ENCODE measurements at places on chromosomes 6 and 20. TPM values are rescaled to one million over a fixed set of nuclear protein-coding genes. Genes with fewer than 3 reads are reported as not detected.
A peak's percentile ranks its signal among the peaks of the same experiment; 100 is the strongest.

The CRISP2 gene
- total RNA-seq = not detected

DNA sequence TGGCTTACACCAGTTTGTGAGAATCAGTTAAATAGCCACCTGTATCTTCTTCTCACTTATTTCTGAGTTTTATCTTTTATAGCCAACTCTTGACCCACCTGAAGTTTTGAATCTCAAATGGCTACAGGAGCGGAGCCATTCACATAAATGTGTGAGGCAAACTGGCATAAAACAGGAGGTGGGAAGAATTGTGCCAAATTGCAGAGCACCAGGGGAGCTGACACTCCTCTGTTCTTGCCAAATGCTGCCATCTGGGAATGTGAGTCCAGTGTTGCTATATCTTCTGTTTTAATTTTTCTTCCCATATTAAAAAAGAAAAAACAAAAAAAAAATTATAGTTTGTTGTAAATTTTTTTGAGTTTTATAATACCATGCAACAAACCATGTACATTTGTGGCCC is 17.0 kb upstream of the RNF146 start:
- H3K4me3 ChIP-seq = no peak overlapping the region
- H3K36me3 ChIP-seq = no peaks in the 10 kb centered on the region
- DNase-seq = no peak
- H3K27ac ChIP-seq = no peak overlapping the region

- H3K4me1 ChIP-seq = no peaks in the 10 kb centered on the region
- no peak for DNase-seq
- H3K4me3 ChIP-seq = no peak overlapping the region
- H3K27me3 ChIP-seq = no peaks in the 10 kb centered on the region
- H3K36me3 ChIP-seq = no peaks in the 10 kb centered on the region
These were observed 14.7 kb upstream of the PLCB4 start for GRCh38 chr20:9054176-9054575.

The TSBP1 gene
- total RNA-seq = not detected

DNA sequence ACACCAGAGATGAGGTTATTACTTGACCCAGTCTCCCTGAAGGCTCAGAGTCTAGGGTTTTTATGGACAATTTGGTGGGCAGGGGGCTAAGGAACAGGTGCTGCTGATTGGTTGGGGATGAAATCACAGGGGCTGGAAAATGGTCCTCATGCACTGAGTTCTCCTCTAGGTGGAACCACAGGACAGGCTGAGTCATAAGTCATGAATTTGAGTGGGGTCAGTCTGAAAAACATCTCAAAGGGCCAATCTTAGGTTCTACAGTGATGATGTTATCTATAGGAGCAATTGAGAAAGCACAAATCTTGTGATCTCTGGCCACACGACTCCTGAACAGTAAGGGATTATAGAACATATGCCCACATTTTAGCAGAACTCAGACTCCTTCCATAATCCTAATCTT is 5.9 kb upstream of the MRS2 start:
- H3K27ac ChIP-seq = no peak overlapping the region
- no peaks in the 10 kb centered on the region for H3K36me3 ChIP-seq

DNA sequence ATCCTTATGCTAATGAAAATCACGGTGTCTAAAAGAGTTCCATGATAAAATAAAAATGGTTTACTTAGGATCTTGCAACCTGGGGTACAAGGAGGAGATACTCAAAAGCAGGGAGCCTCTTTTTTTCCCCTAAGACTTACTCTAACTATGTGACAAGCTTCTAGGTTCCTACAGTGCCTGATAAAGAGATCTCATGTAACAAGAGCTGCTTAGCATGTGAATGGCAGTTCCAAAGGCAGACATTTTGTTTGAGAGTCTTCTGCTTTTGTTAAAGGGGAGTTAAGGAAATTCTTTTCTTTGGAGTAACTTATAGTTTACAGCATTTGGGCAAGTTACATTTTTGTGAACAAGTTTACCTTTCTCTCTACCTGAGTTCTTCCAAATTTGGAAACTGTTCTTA is 945.8 kb upstream of the ADGRB3 start:
- H3K27ac ChIP-seq = no peak overlapping the region
- no peak overlapping the region for H3K4me3 ChIP-seq
- no peaks in the 10 kb centered on the region for H3K36me3 ChIP-seq
- H3K4me1 ChIP-seq = no peaks in the 10 kb centered on the region
- H3K27me3 ChIP-seq = no peaks in the 10 kb centered on the region
- DNase-seq = no peak

DNA sequence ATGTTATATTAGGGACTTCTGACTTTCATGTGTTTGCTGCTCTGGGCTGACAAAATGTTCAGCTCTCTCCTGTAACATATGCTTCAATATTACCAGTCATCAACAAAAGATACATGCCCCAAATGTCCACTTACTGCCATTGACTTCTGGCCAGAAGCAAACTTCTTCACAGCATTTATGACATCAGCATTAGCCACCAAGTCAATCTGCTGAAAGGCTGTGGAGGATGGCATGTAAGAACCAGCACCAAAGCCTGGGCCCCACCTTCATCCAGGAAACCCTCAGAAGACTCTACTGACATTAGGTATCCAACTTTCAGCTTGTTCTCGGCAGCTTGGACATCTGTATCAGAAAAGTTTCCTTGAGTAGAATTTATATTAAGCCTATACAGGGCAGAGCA is 595.5 kb downstream of the COL12A1 start:
- no peak overlapping the region for H3K27ac ChIP-seq
- no peak overlapping the region for H3K4me3 ChIP-seq
- no peak for DNase-seq
- H3K36me3 ChIP-seq = no peaks in the 10 kb centered on the region
- no peaks in the 10 kb centered on the region for H3K4me1 ChIP-seq

The MDC1 gene
- 22.2 TPM for total RNA-seq

- H3K36me3 ChIP-seq = no peaks in the 10 kb centered on the region
- H3K4me1 ChIP-seq = no peaks in the 10 kb centered on the region
- H3K27me3 ChIP-seq = no peaks in the 10 kb centered on the region
- DNase-seq = no peak
These were observed 224.0 kb upstream of the GMDS start for GRCh38 chr6:2469428-2469827.

The MYO6 gene
- total RNA-seq = 16.5 TPM

- no peak overlapping the region for H3K4me3 ChIP-seq
- H3K27ac ChIP-seq = no peak overlapping the region
- no peaks in the 10 kb centered on the region for H3K27me3 ChIP-seq
- no peaks in the 10 kb centered on the region for H3K4me1 ChIP-seq
These were observed 43.7 kb downstream of the ADNP start for GRCh38 chr20:50887576-50887975.

- H3K4me3 ChIP-seq = no peak overlapping the region
- DNase-seq = no peak
- H3K27me3 ChIP-seq = no peaks in the 10 kb centered on the region
- no peaks in the 10 kb centered on the region for H3K36me3 ChIP-seq
- H3K4me1 ChIP-seq = no peaks in the 10 kb centered on the region
- no peak overlapping the region for H3K27ac ChIP-seq
These were observed 70.6 kb downstream of the MTHFD1L start for GRCh38 chr6:150936021-150936555.

The CLPSL2 gene
- total RNA-seq = not detected

DNA sequence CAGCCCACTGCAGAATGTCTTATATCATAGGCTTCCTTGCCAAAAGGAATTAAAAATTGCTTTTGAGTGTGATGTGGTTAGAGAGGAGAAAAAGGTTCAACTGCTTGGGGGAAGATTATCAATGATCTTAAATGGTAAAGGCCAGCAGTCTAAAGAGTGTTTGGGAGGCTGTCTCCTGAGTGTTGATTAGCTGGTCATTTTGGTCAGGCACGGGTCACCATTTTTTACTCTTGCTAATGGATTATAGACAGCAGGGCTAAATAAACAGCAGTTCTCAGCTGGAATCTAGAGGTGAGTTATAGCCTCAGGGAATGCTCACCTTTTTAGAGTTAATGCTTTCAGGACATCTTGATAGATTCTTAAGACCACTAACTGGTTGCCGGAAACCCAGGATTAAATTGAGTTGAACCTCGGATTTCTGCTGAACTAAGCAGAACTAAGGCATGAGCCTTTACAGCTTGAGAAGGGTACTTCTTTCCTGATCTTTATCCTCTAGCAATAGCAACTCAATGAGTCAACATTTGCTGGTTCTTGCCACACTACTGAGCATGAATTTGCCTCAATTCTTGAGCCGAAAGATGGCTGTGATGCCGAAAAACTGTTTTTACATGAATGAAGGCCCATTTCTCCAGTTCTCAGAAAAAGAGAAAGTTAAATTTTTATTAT is 120.4 kb downstream of the LRRC1 start:
- no peak overlapping the region for H3K27ac ChIP-seq
- no peaks in the 10 kb centered on the region for H3K27me3 ChIP-seq
- H3K4me3 ChIP-seq = no peak overlapping the region

- no peak for DNase-seq
- no peak overlapping the region for H3K27ac ChIP-seq
- no peaks in the 10 kb centered on the region for H3K36me3 ChIP-seq
- no peak overlapping the region for H3K4me3 ChIP-seq
- H3K27me3 ChIP-seq = no peaks in the 10 kb centered on the region
These were observed 709.9 kb downstream of the TFAP2A start for GRCh38 chr6:9704989-9705388.

The GINS1 gene
- total RNA-seq = 0.60 TPM

DNA sequence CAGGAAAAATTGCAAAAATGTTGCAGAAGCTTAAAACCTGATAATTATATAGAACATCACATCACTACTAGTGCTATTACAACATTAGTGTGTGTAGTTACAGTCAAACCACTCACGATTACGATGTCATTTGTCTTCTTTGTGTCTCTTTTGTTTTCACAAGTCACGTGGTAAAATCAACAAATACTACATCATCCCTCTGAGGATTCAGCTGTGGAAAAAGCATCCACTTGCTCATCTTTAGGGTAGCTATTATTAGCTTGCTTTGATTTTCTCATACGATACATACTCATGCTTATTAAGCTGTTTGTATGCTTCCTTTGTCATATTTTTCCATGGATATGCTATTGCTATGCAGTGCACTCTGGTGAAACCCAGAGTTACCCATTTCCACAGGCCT is 22.2 kb upstream of the ATXN1 start:
- H3K36me3 ChIP-seq = no peaks in the 10 kb centered on the region

DNA sequence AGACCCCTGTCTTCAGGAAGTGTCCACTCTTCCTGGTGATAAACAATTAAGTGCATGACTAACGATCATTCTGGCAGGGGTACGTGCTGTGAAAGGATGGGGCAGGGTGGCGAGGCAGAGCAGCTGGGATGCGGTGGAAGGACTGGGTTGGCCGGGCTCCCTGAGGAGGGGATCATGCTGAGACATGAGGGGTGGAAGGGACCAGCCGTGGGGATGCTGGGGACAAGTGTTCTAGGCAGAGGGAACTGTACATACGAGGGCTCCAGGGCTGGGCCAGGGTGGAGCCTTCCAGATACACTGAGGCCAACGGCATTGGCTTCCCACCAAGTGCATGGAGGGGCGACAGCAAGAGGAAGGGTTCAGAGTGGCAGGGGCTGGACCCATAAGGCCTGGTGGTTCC is 65.7 kb upstream of the SIRPA start:
- H3K27me3 ChIP-seq = no peaks in the 10 kb centered on the region
- H3K27ac ChIP-seq = no peak overlapping the region
- no peak for DNase-seq
- H3K4me1 ChIP-seq = peaks cover 46% of the 10 kb centered on the region
- H3K4me3 ChIP-seq = no peak overlapping the region
- H3K36me3 ChIP-seq = no peaks in the 10 kb centered on the region

The GRIK2 gene
- 9.6 TPM for total RNA-seq

- H3K4me3 ChIP-seq = no peak overlapping the region
- H3K27ac ChIP-seq = peak overlapping the region; percentile 73
- no peak for DNase-seq
- no peaks in the 10 kb centered on the region for H3K27me3 ChIP-seq
These were observed 117.0 kb downstream of the MAP3K7 start for GRCh38 chr6:90469906-90470305.

DNA sequence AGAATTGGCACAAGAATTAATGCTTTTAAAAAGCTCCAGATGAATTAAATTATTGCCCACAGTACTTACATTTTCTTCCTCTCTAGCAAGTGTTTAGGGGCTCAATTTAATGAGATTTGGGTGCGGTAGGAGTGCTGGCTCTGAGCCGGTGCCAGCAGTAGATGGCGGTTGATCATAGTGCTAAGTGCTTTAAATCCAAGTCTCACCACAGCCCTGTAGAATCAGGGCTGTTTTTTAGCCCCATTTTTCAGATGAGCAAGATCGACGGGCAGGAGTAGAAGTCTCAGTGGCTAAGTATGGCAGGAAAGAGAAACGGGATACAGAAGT is 136.9 kb upstream of the SALL4 start:
- H3K36me3 ChIP-seq = no peaks in the 10 kb centered on the region
- H3K27ac ChIP-seq = no peak overlapping the region
- H3K4me3 ChIP-seq = no peak overlapping the region
- H3K27me3 ChIP-seq = no peaks in the 10 kb centered on the region
- DNase-seq = no peak

GRCh38 chr20:34871320-34871926 is 1.2 kb downstream of the GGT7 start:
- H3K4me3 ChIP-seq = peak overlapping the region; percentile 85
- no peaks in the 10 kb centered on the region for H3K4me1 ChIP-seq
- no peak for DNase-seq
- no peak overlapping the region for H3K27ac ChIP-seq
- no peaks in the 10 kb centered on the region for H3K36me3 ChIP-seq

DNA sequence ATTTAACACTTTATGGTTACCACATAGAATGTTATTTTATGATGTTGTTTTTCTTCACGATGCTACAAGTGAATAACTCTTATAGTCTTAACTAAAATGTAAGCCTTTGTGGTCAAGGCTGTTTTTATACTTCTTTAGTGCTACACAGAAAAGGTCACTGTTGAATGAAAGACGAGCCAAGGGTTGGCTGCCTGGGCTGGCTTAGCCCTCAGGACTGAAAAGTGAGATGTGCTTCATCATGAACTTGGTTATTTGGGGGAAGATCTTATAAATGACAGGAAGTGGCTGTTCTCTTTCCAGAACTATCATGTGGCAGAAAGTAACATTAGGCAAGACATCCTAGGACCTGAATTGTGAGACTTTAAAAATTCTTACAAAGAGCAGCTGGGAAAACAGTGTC is 404.0 kb downstream of the BTBD3 start:
- H3K4me3 ChIP-seq = no peak overlapping the region
- no peaks in the 10 kb centered on the region for H3K36me3 ChIP-seq
- DNase-seq = no peak
- no peak overlapping the region for H3K27ac ChIP-seq
- no peaks in the 10 kb centered on the region for H3K4me1 ChIP-seq

DNA sequence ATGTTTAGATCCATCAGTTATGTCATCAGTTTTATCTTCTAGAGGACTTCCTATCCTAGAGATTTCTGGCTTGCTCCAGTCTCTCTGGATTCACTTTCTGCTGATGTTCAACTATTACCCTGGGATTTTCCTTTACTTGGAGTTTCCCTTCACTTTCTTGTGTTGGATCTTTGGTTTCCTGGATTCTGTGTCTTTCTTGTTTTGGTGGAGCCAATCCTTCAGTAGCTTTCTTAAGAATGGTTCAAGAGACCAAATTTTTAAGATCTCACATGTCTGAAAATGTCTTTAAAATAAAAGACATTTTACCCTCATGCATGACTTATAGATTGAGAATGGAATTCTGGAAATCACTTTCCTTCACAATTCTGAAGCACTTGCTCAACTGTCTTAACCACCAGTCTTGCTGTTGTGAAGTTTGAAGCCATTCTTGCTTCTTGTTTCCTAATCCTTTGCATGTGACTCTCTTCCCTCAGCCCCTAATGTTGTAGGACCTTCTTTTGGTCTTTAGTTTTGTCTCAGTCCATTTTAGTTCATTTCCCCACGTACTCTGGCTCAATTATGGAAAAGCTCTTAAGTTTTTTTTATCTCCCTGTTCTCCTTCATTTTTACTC is 87.9 kb downstream of the ARID1B start:
- no peaks in the 10 kb centered on the region for H3K4me1 ChIP-seq
- DNase-seq = no peak
- H3K27ac ChIP-seq = no peak overlapping the region
- H3K4me3 ChIP-seq = no peak overlapping the region
- H3K27me3 ChIP-seq = no peaks in the 10 kb centered on the region
